ENCODE measurements at places on chromosomes 4 and X.
A peak's percentile ranks its signal among the peaks of the same experiment; 100 is the strongest.

- DNase-seq: no peak
Observed at GRCh38 chr4:168776382-168776781, 233.7 kb downstream of the CBR4 start.

DNA sequence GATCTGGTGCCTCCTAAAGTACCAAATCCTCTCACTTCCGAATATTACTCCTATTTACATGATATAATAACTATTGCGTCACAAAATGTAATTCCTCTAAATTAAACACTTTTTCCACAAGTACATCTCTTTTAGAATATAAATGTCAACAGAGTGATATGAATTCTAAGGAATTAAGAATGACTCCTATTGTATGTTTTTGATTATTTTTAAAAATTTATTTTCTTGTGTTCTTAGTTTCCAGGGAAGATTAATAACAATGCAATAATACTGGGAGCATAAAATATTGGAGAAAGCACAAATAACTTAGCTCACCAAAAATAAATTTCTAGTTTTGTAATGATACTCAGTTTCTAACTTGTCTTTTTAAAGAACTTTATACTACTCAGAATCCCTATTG lies 184.9 kb downstream of the PCDH18 start:
- no peak for DNase-seq

- no peak for DNase-seq
Observed at GRCh38 chrX:152528193-152528592, 77.1 kb upstream of the GABRA3 start.

- no peak for DNase-seq
Observed at GRCh38 chr4:20603671-20604313, 96.5 kb upstream of the PACRGL start.

DNA sequence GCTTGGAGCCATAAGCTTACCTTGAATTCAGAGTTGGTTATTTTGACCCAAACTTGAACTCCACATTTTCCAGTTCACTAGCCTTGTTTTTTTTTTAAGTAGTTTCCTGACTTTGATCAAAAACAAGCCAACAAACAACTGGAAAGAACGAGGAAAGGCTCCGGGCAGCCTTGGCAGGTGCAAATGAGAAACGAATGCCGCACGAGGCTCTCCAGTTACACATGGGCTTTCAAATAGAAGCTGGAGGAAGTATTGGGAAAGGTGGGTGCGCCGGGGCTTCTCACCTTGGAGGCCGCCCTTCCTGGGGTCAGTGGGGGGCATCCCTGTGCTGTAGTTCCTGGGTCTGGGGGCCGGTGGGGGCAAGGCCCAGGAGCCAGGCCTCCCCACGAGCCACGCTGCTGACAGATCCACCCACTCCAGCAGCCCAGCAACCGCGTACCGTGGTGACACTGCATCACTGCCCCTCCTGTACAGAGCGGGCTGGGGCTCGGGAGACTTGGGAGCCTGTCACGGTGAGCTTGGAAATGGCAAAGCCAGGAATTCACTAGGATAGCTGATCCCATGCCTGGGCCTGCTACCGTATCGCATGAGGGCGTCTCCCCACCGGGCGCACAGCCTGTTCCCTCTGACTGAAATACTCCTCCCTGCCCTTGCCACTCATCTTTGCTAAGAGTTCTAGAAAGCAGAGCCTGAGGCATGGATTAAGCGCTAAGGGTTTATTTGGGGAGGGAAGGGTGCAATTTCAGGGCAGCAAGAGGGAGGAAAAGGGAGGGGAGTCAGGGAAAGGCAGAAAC lies 50.9 kb upstream of the ADRA2C start:
- no peak for DNase-seq

DNA sequence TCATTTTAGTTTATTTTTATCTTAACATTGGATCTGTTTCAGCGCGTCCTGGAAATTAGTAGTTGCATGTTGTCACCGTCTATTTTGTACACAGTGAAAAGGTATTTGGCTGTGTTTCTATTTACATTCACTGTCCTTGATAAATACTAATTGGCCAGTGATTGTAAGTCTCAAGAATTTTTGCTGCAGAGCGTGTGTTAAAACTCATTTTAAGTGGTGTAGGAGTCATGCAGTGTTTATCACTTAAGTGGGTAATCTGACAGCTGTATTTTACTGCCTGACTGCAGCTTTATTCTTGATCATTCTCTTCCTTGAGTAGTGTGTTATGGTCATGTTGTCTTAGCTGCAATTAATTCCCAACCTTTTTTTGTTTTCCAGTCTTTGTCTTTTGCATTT lies 9.8 kb downstream of the GUCY1A1 start:
- no peak for DNase-seq

DNA sequence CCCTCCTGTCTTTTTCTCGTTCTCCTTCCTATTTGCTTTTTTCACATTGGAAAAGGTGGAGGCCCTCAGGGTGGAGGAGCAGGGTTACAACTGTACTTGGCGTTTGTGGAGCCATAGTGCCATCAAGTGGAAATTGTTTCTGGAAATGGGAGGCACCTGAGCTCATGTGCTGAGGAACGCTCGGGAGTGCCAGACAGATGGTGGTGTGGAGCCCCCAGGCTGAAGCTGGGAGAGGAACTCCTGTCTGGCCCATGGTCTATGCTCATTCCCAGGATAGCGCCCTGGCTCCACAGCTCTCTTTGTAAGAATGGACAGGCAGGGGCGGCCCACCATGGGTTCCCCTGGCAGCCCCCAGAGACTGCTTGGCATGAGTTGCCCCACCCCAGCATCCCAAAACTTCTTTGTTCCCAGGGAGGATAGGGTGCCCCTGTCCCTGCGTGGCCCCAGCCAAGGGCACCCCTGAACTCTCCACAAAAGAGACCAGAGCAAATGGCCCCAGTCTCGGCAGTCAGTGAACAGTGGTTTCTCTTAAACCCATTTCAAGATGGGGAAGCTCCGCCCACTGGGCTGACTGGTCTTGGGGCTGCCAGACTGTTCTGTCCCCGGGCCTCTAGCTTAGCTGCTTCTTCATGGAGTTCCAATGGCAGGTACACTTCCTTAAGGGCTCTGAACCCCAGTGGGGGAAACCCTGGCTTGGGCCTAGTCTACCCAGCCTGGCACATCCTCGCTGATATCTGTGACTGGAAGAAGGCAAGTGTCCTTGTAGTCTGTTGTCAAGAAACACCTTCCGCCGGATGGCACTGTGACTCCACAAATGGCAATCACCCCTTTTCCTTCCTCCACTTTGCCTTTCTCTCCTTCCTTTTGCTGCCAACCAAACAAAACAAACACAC lies 70.1 kb downstream of the NBDY start:
- no peak for DNase-seq

DNA sequence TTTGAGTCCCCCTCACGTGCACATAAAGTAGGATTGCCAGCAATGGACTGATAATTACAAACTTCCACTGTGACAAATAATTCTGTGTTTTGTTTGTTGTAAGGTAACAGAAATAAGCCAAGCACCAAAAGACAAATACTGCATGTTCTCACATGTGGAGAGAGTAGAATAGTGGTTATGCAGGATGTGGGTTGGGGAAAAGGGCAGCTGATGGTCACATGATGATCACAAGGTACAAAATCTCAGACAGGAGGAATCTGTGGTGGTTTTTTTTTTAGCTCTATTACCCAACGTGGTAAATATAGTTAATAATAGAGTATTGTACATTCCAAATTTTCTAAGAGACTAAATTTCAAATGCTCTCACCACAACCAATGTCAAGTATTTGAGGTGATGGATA lies 182.3 kb downstream of the BANK1 start:
- DNase-seq: no peak

- no peak for DNase-seq
Observed at GRCh38 chrX:23832721-23833120, 49.7 kb downstream of the SAT1 start.

GRCh38 chrX:120769576-120770341 lies 105.9 kb downstream of the CT47B1 start:
- no peak for DNase-seq

- peak; percentile 7 for DNase-seq
Observed at GRCh38 chr4:81827577-81828202, 356.0 kb upstream of the RASGEF1B start.

GRCh38 chrX:96372313-96373046 lies 312.2 kb upstream of the DIAPH2 start:
- DNase-seq: no peak

GRCh38 chr4:70365479-70365878 lies 4.9 kb downstream of the SMR3A start:
- no peak for DNase-seq
